ENCODE measurements at places on chromosomes 12 and 14.

DNA sequence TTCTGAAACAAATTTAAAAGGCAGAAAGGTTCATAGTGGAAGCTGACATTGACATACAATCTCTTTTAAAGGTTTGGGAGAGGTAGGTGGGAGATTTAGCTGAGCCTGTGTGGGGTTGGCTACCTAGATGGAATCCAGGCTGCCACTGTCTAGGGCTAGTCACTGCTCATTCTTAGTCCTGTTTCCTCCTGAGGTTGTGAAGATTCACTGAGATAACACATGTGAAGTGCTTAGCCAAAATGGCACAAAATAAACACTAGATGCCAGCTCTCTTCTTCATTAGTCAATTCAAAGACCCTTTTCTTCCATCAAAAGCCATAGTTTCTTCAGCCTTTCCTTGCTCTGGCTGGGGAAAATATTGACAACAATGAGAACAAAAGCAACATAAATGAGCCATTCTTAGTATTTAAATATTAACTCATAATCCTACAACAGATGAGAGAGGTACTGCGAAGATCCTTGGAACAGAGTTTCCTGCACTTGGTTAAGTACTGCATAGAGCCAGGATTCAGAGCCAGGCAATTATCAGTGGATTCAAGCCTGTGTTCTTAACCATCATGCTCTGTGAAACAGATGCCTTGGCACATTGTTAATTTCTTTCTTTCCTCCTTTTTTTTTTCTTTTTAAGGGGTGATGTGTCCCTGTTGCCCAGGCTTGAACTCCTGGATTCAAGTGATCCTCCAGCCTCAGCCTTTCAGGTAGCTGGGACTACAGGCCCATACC is 3.5 kb downstream of the MYF6 start:
- DNase-seq, result no peak

- DNase-seq, result no peak
Observed at GRCh38 chr12:47273191-47273626, 193.4 kb upstream of the AMIGO2 start.

DNA sequence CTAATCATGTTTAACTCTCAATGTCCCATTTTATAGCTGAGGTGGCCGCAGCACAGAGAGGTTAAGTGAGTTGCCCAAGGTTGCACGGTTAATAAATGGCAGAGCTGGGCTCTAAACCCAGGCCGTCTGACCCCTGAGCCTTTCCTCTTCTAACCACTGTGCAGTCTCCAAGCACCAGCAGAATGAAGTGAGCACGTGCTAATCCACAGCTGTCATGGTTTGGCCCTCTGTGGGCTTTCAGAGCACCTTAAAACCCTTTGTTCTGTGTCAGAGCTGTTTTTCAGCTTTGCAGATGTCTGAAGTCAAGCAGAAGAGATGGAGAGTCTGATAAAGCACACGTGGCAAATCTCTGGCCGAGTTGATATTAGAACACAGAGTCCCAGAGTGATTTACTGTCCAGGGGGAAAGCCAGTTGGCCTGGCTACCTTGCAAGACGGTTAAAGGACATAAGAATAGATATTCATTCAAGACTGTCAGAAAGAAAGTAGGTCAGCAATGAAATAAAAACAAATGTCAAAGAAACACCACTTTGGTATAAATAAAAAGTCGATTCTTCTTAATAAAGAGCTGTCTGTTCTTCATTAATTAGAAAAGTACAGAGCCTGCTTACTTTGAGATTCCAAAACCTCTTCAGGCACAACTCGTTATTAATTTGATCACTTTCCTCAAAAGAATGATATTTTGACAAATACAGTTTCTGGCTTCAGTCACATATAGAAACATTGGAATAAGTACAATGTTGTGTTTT is 107.3 kb downstream of the CRADD start:
- peak; percentile 28 for DNase-seq

- no peak for DNase-seq
Observed at GRCh38 chr12:95231190-95231589, 13.6 kb downstream of the VEZT start.

DNA sequence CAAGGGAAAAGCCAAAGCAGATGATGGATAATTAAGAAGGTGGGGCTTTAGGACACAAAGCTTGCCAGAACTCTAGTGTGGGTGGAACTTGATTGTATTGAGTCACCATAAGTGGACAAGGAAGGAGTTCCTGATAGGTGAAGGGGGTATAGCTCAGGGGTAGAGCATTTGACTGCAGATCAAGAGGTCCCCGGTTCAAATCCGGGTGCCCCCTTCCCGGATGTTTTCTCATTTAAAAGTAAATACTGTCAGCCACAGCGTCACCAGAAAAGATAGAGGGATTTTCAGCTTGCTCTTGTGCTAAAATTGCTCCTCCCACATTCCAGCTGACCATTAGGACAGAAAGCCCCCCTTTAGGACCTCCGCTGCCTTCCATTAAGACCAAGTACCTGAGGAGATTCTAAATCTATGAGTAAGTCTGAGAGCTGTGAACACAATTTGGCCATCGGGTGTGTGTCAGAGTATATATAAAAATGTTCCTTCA is 36.6 kb downstream of the DCAF4 start:
- DNase-seq, result no peak

DNA sequence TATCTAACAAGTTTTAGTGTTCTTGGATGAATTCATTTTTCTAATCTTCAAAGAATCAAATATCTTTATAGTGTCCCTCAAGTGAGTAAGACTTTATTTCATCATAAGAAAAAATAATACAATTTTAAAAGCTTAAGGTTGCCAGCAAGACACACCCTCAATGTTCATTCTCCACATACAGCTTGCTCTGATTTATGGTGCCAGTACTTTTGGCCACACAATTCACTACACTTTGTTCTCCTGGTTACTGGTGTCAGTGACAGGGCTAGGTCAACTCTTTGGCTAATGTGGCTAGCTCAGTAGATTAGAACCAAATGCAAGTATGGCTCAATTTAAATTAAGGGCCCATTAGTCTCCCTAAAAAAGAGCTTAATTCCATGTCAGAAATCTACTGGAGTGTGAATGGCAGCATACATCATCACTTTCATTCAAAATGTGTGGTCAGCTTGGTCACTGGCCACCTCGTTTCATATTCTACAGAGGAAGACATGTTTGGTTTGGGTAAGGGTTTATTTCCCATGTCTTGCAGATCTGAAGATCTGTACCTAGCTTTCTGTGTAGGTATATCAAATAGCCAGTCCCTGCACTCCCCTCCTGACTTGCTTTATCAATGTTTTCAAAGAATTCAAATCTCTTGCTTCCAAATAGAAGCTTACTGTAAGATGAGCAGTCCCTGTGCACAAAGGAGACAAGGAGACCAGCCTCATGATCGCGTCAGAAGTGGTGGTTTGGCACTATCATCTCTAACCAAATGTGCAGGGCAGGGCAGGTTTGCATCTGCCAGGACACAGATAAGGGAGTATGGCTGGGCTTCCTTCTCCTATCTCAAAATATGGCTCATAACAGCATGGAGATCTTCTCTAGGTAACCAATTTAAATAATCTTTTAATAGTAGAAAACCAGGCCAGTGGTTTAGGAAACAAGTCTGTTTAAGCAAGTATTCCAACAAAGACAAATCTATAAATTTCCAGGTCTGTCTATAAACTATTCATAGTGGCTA is 31.3 kb downstream of the HECTD4 start:
- DNase-seq, result no peak

DNA sequence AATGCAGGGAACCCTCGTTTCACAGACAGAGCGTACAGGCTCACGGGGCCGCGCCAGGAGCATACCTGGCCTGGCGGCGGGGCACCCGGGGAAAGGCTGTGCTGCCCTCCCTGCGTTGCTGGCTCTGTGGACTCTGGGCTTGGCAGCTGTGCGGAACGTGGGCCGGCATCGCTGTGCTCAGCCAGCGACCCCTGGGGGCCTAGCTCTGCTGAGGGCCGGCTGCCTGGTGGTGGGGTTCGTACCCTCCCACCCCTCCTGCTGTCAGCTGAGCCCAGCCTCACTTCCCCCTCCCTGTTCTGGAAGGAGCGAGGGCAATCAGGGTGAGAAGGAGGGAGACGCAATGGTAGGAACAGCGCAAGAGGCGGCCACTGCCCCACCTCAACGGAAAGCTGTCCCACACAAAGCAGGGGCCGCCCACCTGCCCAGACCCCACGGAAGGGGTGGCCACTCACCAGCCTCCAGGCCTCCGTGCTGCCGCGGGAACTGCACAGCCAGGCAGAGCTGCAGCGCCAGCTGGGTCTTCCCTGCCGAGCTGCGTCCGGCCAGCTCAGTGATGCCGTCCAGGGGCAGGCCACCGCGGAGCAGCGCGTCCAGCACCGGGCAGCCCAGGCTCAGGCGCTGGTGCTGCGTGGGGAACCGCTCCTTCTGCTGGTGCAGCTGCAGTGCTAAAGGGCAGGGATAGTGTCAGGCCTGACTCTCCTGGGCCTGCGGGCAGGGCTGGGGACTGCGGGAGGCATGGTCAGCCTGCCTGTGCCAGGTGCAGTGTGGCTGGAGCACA is 8.5 kb downstream of the XRCC3 start:
- DNase-seq, result no peak

DNA sequence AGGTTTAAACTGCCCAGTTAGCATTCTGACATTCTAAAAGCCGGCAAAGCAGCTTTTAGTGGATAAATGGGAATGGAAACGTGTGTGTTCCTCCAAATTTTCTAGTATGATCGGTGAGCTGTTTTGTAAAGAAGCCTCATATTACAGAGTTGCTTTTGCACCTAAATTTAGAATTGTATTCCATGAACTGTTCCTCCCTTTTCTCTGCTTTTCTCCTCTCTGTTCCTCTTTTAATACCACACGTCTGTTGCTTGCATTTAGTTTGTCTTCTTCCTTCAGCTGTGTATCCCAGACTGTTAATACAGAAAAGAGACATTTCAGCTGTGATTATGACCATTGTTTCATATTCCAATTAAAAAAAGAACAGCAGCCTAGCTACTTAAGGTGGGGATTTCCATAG is 10.7 kb downstream of the DYRK2 start:
- no peak for DNase-seq

GRCh38 chr14:99188731-99189191 is 83.2 kb downstream of the BCL11B start:
- peak; percentile 49 for DNase-seq

DNA sequence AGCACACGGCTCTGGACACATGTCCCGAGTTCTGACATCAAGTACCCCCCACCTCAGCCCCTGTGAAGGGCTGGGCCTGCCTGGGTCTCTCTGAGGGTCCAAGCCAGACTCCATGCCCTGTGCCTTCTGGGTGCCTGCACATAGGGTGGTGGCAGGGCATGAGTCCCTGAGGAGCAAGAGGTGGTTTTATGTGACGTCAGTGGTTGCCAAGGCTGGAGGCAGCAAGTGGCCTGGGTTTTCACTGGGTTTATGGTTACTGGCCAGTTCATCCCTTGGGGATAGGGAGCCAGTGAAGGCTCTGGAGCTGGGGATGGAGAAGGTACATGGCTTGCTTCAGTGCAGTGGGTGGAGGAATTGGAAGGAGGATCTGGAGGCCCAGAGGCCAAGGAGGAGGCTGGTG is 51.1 kb upstream of the EML1 start:
- DNase-seq, result no peak

DNA sequence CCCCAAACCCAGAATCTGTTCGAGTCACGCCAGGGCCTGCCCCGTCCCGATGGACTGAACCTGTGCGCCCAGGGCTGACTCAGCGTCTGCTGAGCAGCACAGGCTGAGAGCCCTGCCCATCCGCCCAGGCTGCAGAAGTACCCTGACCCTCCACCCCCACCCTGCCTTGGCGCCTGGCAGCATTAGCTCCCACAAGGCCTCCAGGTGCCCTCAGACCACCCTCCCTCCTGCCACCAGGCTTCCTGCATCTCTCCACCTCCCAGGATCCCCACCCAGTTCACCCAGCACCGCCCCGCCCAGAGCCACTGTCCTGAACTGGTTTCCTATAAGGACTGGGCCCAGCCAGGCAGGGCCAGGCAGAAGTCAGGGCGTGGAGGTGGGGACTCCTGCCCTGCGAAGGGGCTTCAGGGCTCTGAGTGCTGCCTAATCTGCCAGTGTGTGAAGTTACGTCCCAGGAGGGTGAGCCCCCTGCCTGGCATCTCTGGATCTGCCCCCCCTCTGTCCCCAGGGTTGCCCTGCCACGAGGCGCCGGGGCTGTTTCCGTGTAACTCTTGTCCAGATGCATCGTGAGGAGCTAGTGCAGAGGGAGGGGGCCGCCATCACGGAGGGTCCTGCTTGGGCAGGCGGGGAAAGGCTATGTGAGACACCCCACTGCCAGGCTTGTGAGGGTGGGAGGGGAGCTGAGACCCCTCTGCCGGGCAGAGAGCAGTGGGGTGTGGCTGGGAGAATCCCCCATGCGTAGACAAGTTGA is 9.1 kb downstream of the ADSS1 start:
- no peak for DNase-seq

DNA sequence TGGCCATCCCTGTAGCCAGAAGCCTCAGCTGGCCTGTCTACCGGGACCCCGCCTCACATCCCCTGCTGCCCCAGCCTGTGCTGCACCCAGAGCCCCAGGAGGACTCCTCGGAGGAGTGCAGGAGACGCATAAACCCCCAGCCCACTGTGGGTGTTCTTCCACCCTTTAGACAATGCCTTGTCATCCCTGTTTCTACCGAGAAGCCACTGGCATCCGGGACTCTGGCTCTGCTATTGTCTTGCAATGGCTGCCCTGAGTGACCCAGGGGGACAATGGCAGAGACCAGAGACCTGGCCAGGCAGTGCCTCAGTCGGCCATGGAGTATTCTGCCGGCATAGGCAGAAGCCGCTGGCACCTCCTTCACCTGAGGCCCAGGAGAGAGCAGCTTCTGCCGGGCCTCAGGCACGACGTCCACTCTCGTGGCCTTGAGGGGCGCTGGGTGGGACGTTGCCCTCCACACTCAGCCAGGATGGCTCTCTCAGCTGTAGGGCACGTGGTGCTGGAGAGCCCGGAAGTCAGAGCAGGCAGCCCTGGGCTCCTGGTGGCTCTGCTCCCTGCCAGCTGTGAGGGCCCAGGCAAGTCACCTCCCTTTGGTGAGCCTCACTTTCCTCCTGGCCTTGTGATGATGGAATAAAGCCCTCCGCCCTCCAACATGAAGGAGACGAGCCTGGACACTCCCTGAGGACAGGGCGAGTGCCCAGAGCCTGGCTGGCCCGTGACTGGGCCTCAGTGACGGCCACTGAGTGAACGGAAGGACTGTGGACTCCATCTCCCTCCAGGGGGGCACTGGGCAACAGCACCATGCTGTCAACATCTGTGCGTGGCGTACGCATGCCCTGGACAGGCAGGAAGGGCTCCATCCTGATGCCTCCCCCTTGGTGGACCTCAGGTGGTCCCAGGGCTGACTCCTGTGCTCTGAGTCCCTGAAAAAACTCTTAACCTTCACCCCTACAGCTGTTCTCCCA is 41.0 kb downstream of the TRAFD1 start:
- no peak for DNase-seq

DNA sequence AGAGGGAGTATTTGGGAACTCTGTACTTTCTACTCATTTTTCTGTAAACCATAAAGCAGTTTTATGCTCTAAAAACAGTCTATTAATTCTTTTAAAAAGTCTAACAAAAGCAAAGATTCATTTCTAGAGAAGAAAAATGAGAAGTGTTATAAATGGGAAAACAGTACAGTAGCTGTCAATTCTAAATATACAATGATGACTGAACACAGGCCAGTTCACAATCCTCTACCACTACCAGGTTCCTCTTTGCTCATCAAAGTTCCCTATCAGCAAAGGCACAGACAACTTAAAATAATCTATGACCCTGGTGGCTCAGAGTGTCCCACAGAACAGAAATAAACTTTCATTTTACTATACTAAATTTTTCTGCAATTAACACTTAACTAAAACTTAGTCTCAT is 12.5 kb downstream of the NAA25 start:
- DNase-seq, result no peak

- DNase-seq, result no peak
Observed at GRCh38 chr14:67575684-67576083, 24.4 kb downstream of the PIGH start.

Data from CD4-positive, alpha-beta T cell treated with Interleukin-6 for 4 hours (primary cell).